ENCODE measurements at places on chromosomes 2 and 18.
A peak's percentile ranks its signal among the peaks of the same experiment; 100 is the strongest.

GRCh38 chr2:47639467-47639866 lies 143.5 kb upstream of the MSH6 start:
- DNase-seq: peak; percentile 12

DNA sequence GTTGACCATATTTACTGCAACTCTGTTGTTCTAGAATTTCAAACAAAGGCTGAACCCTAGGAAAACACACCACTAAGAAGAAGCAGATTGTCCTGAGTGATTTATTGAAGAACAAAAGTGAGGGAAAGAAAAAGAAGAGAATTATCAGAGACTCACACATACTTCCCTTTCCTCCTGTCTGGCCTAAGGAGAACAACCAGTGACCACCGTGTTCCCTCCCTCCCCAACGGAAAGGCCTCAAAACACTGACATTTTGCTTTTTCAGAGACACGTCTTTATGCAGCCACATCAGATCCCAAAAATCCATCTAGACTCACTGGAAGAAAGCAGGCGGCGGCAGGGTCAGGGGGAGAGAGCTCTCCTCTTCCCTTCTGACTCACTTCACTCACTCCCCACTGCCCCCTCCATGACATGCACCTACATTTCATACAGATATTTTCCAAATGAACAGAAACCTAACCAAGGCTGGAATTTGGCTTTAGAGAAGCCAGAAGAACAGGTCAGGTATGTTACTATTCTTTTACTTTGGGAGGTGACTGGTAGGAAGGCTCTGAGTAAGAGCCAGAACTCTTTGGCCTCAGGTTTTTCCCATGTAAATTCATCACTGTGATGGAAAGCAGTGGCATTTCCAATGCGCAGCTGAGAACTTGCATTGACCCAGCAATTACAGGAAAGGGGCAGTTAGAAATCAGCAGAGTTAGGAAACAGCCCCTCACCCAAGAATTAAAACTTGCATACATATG lies 169.9 kb downstream of the BCL11A start:
- DNase-seq: no peak

DNA sequence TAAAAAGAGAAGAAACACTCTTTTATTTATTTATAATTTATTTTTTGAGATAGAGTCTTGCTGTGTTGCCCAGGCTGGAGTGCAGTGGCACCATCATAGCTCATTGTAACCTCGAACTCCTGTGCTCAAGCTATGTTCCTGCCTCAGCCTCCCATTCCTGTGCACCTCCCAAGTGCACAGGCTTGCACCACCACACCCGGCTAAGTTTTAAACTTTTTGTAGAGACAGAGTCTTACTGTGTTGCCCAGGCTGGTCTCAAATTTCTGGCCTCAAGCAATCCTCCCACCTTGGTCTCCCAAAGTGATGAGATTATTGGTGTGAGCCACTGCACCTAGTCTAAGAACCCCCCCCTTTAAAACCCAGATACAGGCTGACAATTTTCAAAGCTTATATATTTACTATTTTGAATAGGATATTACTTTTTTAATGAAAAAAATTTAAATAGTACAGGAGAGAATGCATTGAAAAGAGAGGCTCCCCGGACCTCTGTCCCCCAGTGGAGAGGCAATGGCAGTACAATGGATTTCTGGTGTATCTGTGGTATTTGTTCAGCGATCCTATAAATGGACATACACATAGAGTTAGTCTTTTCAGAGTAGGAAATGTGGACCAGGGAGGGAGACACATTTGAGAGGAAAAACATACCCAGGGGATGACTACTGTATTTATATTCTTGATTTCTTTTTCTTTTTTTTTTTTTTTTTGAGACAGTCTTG lies 48.1 kb upstream of the CNOT11 start:
- no peak for DNase-seq

DNA sequence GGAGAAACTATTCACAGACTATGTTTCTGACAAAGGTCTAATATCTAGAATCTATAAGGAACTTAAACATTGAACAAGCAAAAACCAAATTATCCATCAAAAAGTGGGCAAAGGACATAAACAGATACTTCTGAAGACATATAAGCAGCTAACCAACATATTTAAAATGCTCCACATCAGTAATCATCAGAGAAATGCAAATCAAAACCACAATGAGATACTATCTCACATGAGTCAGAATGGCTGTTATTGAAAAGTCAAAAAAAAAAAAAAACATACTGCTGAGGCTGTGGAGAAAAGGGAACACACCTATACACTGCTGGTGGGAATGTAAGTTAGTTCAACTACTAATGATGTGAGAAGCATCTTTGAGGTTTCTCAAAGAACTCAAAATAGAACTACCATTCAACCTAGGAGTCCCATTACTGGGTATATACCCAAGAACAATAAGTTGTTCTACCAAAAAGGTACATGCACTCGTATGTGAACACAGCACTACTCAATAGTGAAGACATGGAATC lies 220.4 kb upstream of the TFPI start:
- DNase-seq: peak; percentile 68

DNA sequence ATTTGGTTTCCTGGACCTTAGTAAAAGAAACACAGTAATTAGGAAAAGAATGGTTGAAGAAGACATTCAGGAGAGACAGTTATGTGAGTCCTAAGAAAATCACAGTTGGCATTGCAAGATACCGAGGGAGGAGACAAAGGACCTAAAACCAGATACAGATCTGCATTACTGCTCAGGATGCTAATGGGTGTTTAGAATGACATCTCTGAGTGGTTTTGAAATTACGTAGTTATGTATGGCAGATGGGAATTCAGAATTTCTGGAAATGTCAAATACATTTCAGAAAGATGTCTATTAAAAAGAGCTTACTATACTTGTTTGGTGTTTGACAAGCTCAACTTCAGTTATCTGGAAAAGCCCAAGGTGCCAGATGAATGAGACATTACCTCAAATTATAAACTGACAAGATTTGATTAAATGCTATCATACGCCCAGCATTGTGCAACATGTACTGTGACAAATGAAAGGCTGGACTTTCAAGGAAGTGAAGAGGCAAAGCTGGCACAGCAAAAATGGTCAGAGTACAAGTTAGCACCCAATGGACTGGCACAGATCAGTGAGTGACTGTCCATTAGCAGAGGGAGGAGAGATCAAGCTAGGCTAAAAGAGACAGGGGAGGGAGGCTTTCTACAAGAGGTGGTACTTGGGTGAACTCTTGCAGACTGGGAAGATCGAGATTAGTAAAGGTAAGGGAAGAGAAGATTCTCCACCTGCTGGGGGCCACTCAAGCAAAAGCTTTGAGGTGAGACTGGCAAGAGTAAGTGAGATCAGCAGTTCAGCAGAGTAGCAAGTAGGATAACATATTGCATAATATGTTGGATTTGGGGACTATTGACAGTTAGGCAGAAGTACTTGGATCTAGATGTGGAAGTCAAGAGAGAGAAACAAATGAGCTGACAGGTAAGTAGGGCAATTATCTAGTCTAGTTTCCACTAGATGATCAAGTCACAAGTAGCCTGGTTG lies 168.9 kb downstream of the CYRIA start:
- no peak for DNase-seq

- DNase-seq: peak; percentile 40
These were observed 47.3 kb downstream of the C2orf42 start for GRCh38 chr2:70143314-70144150.

GRCh38 chr2:140491876-140492275 lies 1638.9 kb downstream of the LRP1B start:
- DNase-seq: no peak

DNA sequence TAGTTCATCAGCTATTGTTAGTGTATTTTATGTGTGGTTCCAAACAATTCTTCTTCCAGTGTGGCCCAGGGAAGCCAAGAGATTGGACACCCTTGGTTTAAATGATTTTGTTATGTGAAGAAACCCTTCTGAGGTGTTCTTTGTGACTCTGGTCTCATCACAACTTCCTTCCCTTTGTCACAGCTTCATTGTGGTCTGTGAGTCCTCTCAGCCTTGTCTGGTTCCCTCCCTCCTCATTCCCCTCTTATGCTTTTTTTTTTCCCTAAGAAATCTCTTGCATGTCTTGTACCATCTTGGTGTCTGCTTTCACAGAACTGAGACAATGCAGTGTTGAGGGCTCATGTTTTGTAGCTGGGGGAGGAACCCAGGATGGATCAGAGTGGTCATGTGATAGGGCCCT lies 118.9 kb downstream of the TMEM182 start:
- no peak for DNase-seq

GRCh38 chr2:161237392-161238264 lies 70.6 kb upstream of the PSMD14 start:
- DNase-seq: peak; percentile 56

DNA sequence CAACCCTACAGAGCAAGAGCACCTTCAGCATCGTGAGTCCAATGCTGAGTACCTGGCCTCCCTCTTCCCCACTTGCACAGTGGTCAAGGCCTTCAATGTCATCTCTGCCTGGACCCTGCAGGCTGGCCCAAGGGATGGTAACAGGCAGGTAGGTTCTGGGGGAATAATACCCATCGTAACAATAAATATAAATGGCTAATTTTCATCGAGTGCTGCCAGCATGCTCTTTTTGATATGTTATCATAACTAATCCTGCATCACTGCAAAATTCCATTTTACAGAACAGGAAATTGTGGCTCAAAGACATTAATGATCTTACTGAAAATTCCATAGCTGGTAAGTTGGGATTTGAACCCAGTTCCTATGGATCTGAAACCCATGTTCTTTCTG lies 22.2 kb downstream of the STEAP3 start:
- no peak for DNase-seq
